T-helper 2 cell treated with Interferon-gamma antibody and Interleukin-4, amounts not matched to agents 100 ng/mL and 5 ng/mL, for 36 hours (primary cell): ENCODE measurements at places on chromosomes 3 and 15. TPM values are rescaled to one million over a fixed set of nuclear protein-coding genes. Genes with fewer than 3 reads are reported as not detected.

ATP2C1 gene
- total RNA-seq = 55.4 and 59.9 TPM in 2 replicates

SNURF gene
- 7.0 and 12.6 TPM in 2 replicates for total RNA-seq

AADACL2 gene
- total RNA-seq = not detected in 2 replicates

GOLGA6L7 gene
- not detected in 2 replicates for total RNA-seq

TUSC7 gene
- not detected in 2 replicates for total RNA-seq

ERICH6 gene
- total RNA-seq = not detected in 2 replicates

CLDN18 gene
- total RNA-seq = not detected in 2 replicates

CHRNA5 gene
- total RNA-seq = 3.8 and 5.0 TPM in 2 replicates

SEMA6D gene
- not detected in 2 replicates for total RNA-seq

A4GNT gene
- not detected in 2 replicates for total RNA-seq

ZNF620 gene
- 6.5 and 6.9 TPM in 2 replicates for total RNA-seq

IGDCC3 gene
- total RNA-seq = not detected in 2 replicates

NSMCE3 gene
- 9.0 and 9.7 TPM in 2 replicates for total RNA-seq

FAM81A gene
- total RNA-seq = 1.2 and 1.4 TPM in 2 replicates

MAPKBP1 gene
- 39.7 and 39.8 TPM in 2 replicates for total RNA-seq

SYNPR gene
- total RNA-seq = not detected in 2 replicates

CDC25A gene
- 30.7 and 30.8 TPM in 2 replicates for total RNA-seq
